ENCODE measurements at places on chromosomes 5 and 9.

DNA sequence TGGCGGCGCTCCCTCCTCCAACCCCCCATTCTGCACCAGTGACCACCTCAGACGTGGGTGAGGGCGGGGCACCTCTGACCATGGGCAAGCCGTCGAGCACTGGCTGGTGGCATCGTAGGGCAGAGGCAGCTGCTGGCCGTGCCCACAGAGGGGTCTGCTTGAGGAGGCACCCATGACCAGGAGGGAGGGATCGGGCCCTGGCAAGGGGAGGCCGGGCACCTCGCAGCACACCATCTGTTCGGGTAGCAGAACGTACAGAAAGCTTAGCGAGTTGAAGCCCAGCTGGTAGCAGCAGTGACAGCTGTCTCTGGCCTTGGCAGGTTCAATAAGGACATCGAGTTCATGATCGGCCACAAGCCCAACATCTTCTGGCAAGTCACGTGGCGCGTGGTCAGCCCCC lies 4.3 kb upstream of the SLC6A18 start:
- no peak for DNase-seq

DNA sequence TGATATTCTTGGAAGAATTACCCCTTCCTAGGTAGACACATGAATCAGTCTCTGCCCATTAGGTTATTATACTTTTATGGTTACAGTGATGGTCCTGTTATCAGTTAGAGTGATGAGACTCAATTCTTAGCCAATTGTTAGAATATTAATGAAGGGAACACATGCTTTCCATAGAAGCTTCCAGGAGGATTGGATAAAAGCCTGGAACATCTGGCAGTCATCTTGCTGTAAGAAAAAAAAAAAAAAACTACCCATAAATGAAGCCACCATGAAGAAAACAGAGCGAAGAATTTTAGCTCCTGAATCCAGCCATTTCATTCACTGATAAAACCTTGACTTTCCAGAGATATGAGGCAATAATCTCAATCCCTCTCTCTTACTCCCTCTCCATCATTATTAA lies 262.5 kb upstream of the GRIN3A start:
- no peak for DNase-seq

GRCh38 chr5:35816881-35817521 lies 39.7 kb upstream of the IL7R start:
- DNase-seq, result no peak

DNA sequence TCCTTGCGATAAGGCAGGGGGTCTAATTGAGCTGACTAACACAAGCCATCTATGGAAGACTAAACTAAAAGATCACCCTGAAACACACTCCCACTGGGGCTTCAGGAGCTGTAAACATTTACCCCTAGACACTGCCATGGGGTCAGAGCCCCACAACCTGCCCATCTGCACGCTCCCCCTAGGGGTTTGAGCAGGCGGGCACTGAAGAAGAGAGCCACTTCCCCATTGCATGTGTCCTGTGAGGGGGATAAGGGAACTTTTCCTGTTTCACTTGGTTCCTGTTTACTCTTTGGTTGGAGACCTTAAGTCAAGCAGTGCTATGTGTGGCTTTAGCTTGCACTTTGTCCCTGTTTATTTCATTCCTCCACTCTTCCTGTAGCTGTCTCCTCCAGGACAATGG lies 1929.5 kb upstream of the CDH9 start:
- no peak for DNase-seq

- no peak for DNase-seq
These were observed 61.8 kb downstream of the ELAVL2 start for GRCh38 chr9:23764219-23764618.

DNA sequence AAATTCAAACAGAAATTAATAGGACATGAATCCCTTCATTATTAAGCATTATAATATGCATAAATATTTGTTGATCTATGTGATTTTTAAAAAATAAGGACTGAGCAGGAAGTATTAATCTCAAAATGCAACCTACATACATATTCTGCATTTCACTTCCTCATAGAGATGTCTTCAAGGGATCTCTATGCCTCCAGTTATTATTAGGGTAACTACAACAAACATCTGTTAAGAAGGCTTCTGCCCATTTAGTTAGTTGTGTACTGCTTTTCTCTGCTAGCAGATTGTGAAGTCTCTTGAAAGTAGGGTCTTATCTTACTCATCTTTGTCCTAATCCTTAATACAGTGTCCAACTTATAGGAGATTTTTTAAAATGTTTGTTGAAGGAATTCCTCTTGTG lies 414.1 kb downstream of the ACTL7B start:
- no peak for DNase-seq

DNA sequence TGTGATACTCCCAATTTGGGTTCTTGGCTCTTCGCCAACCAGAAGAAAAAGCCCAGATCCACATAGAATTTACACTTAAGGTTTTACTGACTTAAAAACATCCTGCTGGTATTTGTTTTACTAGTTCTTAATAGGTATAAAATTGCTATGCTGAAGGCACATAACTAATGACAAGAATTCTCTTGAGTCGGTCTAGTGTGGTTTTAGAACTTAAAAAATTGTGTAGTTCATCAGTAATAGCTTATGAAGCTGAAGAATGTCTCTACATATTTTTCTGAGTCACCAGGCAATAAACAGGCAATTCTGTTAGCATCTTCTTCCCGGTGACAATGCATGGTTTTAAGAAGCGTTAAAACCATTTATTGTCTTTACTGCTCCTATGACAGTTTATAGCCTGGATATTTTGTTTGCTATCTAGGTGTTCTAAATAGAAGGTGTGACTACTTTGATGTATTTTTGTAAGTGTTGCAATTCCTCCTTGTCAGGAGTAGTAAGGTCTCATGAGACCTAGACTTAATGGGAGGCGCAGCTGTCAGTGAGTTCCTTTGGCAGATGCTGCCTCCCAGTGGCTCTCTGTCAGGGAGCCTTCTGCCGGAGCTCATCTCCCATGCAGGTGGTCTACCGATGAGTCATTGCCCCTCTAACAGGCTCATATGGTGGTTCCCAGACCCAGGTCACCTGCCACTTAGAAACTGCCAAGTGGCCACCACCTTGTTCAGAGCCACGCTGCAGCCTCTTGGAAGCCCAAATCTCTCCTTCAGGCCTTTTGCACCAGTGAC lies 173.8 kb downstream of the MAST4 start:
- no peak for DNase-seq

DNA sequence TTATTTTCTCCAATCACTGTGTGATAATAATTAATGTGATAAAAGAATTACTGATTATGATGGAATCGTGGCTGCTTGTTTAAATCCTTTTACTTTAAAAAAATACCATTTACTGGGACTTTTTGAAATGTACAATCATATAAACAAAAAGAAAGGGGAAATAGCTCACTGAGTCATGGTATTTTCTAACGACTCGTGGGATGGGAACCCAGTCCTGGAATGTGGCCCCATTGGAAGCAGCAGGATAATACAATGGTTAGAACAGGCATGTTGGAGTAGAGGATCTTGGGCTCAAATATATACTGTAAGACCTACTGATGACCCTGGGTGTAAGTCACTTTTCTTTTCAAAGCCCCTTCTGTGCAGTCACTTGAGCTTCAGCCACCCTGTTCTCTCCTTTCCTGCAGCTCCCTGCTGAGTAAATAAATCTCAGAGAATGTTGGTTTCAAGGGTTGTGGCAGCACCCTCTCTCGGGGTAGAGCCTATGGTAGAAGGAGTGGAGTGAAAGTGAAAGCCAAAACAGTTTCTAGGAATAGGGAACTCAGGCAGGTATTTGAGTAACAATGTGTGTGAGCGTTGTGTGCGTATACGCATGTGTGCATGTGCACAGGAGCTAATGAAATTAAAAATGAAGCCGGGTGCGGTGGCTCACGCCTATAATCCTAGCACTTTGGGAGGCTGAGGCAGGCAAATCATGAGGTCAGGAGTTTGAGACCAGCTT lies 40.8 kb upstream of the LARP1 start:
- no peak for DNase-seq

DNA sequence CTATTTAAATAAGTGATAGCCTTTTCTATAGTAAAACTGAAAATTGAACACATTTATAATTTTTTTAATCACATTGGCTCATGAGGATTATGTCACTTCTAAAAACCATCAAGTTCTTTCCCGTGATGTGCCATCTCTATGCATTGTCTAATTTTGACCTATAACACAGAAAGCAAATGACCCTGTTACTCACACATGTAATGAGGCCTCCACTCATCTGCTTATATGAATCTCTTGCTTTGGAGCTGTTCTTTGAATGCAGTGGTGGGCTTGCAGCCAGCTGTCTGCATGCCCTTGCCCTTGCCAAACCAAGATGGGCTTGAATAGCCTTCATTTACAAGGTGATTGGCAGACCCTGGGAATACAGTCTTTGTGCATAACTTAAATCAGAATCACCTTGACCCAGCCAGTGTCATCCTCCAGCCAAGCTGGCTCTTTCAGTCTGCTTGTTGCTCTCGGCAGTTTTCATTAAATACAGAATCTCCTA lies 163.2 kb downstream of the TRIO start:
- no peak for DNase-seq

- no peak for DNase-seq
These were observed 108.2 kb downstream of the UBE2R2 start for GRCh38 chr9:33924978-33925797.

GRCh38 chr5:158658446-158659230 lies 441.1 kb downstream of the EBF1 start:
- DNase-seq, result no peak

DNA sequence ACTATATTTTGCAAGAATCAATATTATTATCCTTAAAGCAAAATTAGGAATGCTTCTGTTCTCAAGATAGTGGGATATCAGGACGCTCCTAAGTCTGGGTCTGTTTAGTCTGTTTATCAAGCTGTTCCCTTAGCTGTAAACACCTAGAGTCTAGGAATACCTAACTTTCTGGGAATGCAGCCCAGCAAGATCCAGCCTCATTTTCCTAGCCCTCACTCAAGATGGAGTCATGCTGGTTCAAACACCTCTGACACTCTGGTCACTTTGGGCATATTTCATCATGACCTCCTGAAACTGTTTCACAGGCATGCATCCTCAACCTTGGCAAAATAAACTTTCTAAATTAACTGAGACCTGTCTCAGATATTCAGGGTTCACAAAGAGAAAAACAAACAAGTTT lies 14.4 kb upstream of the MRPS30 start:
- no peak for DNase-seq

- no peak for DNase-seq
These were observed 11.0 kb downstream of the FABP6 start for GRCh38 chr5:160240350-160240749.

DNA sequence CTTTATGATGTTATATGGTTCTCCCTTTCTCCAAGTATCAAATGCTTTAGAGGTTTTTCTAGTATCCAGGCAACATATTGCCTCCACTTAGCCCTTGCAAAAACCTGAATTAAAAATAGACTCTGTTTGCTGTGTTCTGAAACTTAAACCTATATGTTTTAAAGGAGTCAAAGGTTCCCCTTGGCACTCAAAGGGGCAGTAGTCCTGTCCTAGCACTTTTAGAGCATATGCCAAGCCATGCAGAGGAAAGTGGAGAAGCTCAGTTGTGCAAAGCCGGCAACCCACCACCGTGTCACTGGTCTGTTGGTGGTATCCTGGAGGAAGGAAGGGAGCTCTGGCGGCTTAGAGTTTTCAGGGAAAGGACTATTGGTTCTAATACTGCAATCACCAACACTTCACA lies 154.3 kb downstream of the PIP5K1B start:
- no peak for DNase-seq

DNA sequence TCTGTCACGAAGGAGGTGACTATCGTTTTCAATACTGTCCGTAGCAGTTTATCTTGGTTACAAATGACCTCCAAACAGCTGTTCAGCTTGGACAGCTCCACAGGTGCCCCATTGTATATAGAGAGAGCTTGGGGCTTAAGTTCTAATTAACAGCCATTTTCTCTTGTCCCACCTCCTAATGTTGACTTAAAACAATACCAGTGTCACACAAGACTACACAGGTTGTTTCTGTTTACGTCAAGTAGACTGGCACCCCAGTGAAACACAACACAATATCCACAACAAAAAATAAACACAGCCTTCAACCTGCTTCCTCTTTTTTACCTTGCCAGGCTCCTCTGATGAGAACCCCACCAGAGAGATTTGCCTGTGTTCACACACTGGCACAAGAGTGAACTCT lies 39.8 kb upstream of the TLE1 start:
- DNase-seq, result no peak

- DNase-seq, result no peak
These were observed 8.5 kb downstream of the HNRNPK start for GRCh38 chr9:83971485-83971884.

GRCh38 chr9:36140086-36141084 lies 3.9 kb downstream of the GLIPR2 start:
- no peak for DNase-seq

DNA sequence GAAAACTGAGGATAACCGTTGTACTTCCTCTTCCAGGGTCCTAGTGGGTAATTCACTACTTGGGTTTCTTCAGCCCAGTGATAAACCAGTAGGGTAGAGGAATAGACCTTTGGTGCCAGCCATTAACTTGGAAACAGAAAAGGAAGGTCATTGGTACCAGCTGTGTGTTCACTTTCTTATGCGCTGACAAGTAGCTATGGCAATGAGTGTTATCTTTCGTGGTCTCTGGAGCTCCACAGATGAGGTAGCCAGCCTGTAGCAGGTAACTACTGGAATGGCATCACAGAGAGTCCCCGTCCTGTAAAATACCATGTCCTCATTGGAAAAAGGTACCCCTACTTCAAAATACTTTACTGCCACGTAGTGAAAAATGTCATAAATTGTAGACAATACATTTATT lies 2.3 kb downstream of the UHRF2 start:
- no peak for DNase-seq

GRCh38 chr9:137458194-137459151 lies 661 bp downstream of the NSMF start:
- no peak for DNase-seq

DNA sequence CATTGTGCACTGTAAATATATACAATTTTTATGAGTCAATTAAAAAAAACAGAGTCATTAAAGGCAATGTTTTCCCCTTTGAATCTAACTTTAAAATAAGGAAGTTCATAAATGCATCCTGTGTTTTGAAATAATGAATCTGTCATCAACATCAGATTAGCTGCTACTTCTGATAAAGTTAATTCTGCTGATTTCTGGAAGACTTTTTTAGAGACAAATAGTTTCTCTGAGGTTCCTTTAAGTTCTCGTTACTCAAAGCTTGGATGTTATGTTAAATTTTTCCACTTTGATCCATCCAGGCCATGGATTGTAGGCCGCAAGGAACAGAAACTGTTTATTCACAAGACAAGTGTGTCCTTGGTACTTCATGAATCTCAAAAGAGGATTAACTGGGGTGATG lies 115.5 kb downstream of the CARTPT start:
- DNase-seq, result no peak

DNA sequence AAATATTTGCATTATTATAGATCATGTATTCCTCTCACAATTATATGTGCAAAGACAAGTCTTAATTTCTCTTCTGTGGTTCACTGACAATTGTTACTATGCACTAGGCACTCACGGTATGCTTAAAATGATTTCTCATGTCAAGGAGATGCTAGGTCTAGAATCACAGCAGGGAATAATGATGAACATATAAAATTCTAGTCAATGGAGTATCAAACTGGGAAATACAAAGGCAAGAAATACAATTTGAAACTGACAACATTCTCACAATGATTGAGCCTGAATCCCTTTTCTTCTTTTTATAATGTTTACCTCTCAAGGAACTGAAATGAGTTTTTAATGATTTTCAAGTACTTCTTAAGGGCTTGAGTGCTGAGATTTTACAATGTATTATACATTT lies 302.3 kb upstream of the GRAMD2B start:
- no peak for DNase-seq

GRCh38 chr5:109619606-109620005 lies 70.1 kb upstream of the MAN2A1 start:
- no peak for DNase-seq

- no peak for DNase-seq
These were observed 101.6 kb upstream of the BASP1 start for GRCh38 chr5:17115855-17116254.

GRCh38 chr5:627840-628239 lies 15.7 kb downstream of the CEP72 start:
- DNase-seq, result no peak
